ENCODE measurements at places on chromosomes 1 and 21. TPM values are rescaled to one million over a fixed set of nuclear protein-coding genes. Genes with fewer than 3 reads are reported as not detected.

Gene ELAPOR1
- total RNA-seq = 5.9 TPM

Gene S100A3
- not detected for total RNA-seq

Gene AGT
- not detected for total RNA-seq

Gene C1orf226
- not detected for total RNA-seq

Gene GBP2
- 131 TPM for total RNA-seq

Gene ST6GALNAC5
- total RNA-seq = not detected

Gene MYBPH
- total RNA-seq = not detected

Gene DRAXIN
- total RNA-seq = 0.09 TPM

Gene PRKCZ
- 3.5 TPM for total RNA-seq

Gene CRP
- total RNA-seq = not detected

Gene IRF2BP2
- 122 TPM for total RNA-seq

Gene LCE3D
- not detected for total RNA-seq

Gene DDI2
- 33.7 TPM for total RNA-seq

Gene MATN1
- total RNA-seq = not detected

Gene LCE1D
- not detected for total RNA-seq

Gene KIF21B
- 87.2 TPM for total RNA-seq

Gene PCBP3
- 5.1 TPM for total RNA-seq

Gene GJA8
- not detected for total RNA-seq

All from T-helper 2 cell treated with Interferon-gamma antibody and Interleukin-4, amounts not matched to agents 100 ng/mL and 5 ng/mL, for 36 hours (primary cell).